ENCODE measurements at places on chromosomes 2 and 18. TPM values are rescaled to one million over a fixed set of nuclear protein-coding genes. Genes with fewer than 3 reads are reported as not detected.

The CD207 gene
- total RNA-seq: not detected

The LRRC30 gene
- not detected for total RNA-seq

The ALPG gene
- not detected for total RNA-seq

The ARHGAP25 gene
- 5.2 TPM for total RNA-seq

The COBLL1 gene
- 5.2 TPM for total RNA-seq

The MYO1B gene
- total RNA-seq: 119 TPM

The TEKT4 gene
- not detected for total RNA-seq

The SAG gene
- not detected for total RNA-seq

The SKOR2 gene
- total RNA-seq: not detected

The SOX11 gene
- not detected for total RNA-seq

The NPAS2 gene
- 32.3 TPM for total RNA-seq

The PPP1R1C gene
- total RNA-seq: under 0.01 TPM

The TDRD15 gene
- not detected for total RNA-seq

The REG3A gene
- not detected for total RNA-seq

The DGUOK gene
- total RNA-seq: 53.9 TPM

The FBXO36 gene
- total RNA-seq: 2.4 TPM

The DUSP2 gene
- total RNA-seq: 1.7 TPM

The THOC1 gene
- total RNA-seq: 35.7 TPM

The NEU4 gene
- total RNA-seq: not detected

The ZNF385B gene
- not detected for total RNA-seq

The ASPRV1 gene
- 0.33 TPM for total RNA-seq

The CDKL4 gene
- 0.98 TPM for total RNA-seq

The GREB1L gene
- 6.0 TPM for total RNA-seq

The CNGA3 gene
- not detected for total RNA-seq

The C1QL2 gene
- total RNA-seq: not detected

The TMEM131 gene
- 25.2 TPM for total RNA-seq

The ZNF521 gene
- 324 TPM for total RNA-seq

The PLCL1 gene
- total RNA-seq: 7.3 TPM

The SH3BP4 gene
- 88.2 TPM for total RNA-seq

The GALM gene
- total RNA-seq: 9.0 TPM

The ACTR1B gene
- 64.3 TPM for total RNA-seq

The ABCG8 gene
- total RNA-seq: not detected

Measured in vein endothelial cell (primary cell).